ENCODE measurements at places on chromosomes 11 and 22.
A peak's percentile ranks its signal among the peaks of the same experiment; 100 is the strongest.

- DNase-seq = peak; percentile 84
These were observed 27.6 kb downstream of the CD5 start for GRCh38 chr11:61129639-61130523.

GRCh38 chr22:41499624-41500280 is 30.8 kb downstream of the ACO2 start:
- no peak for DNase-seq

GRCh38 chr11:69593851-69594250 is 47.1 kb upstream of the CCND1 start:
- no peak for DNase-seq

- no peak for DNase-seq
These were observed 5.8 kb downstream of the A4GALT start for GRCh38 chr22:42714768-42715390.

DNA sequence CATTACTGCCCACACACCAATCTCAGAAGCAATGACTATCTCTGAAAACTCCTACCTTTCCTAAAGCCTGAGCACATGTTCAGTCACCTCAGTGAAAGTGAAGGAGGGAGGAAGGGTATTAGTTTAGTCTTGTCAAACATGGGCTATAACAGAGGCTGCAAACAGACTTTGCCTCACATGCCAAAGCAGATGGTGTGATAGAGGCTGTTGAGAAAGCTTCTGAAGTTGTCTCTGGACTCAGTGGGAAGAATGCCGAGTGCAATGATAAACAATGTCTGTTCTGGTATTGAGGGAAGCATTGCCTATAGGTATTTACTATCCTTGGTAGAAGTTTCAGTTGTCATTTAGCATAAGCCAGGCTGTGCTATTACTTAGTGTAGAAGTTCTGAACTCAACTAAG is 314.5 kb upstream of the CCDC90B start:
- DNase-seq = no peak

GRCh38 chr11:353179-353873 is 16.0 kb upstream of the B4GALNT4 start:
- DNase-seq = no peak

- no peak for DNase-seq
These were observed 15.2 kb upstream of the TCF20 start for GRCh38 chr22:42285604-42286003.

GRCh38 chr22:30326255-30326705 is 461 bp downstream of the TBC1D10A start:
- no peak for DNase-seq

GRCh38 chr22:27648074-27648473 is 153.5 kb downstream of the MN1 start:
- no peak for DNase-seq

GRCh38 chr22:32801537-32802236 is at the start of gene TIMP3:
TSS of gene TIMP3 (plus strand) at chr22:32801705. CDS start at chr22:32802002, 297 bp downstream.
- DNase-seq = no peak

DNA sequence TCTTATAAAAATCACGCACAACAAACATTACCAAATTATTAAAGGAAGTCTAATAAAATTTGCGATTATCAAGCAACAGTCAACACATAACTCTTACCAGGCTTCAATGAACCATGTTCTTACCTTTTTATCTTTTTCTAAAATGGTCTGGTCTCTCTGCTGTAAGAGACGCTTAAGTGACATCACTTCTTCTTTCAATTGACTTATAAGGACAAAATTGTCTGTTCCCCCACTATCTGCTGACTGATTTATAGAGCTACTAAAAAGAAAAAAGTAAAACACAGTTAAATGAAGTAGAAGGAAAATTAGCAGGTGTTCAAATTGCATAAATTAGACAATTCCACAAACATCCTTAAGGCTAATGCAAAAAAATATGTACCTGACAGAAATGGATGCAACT is 10.9 kb downstream of the FAM76B start:
- DNase-seq = no peak

GRCh38 chr11:29328961-29329441 is 687.8 kb downstream of the KCNA4 start:
- no peak for DNase-seq

- DNase-seq = no peak
These were observed 1620.9 kb downstream of the FAM181B start for GRCh38 chr11:81112718-81113117.

DNA sequence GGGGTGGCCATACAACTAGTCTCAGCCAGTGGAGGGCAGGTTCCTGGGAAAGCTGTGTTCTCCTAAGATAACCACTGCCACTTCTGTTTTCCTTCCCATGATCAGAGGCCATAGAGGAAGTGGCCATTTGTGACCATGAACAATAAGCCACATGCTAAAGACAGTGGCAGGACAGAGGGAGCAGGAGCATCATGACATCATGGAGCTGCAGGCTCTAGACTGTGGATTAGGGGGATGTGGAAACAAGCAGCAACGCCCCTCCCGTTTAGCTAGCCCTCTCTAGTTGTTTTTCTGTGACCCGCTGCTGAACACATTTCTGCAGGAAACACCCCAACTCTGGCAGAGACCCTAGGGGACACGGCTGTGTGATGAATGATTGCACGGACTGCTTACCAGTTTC is 195.0 kb upstream of the NECTIN1 start:
- no peak for DNase-seq

- DNase-seq = no peak
These were observed 49.1 kb upstream of the MUC15 start for GRCh38 chr11:26621132-26621531.

GRCh38 chr22:30272781-30273601 is 6.3 kb upstream of the OSM start:
- DNase-seq = no peak

- no peak for DNase-seq
These were observed 64.0 kb downstream of the MN1 start for GRCh38 chr22:27737521-27737920.

- no peak for DNase-seq
These were observed 3.6 kb upstream of the MB start for GRCh38 chr22:35620624-35621251.

DNA sequence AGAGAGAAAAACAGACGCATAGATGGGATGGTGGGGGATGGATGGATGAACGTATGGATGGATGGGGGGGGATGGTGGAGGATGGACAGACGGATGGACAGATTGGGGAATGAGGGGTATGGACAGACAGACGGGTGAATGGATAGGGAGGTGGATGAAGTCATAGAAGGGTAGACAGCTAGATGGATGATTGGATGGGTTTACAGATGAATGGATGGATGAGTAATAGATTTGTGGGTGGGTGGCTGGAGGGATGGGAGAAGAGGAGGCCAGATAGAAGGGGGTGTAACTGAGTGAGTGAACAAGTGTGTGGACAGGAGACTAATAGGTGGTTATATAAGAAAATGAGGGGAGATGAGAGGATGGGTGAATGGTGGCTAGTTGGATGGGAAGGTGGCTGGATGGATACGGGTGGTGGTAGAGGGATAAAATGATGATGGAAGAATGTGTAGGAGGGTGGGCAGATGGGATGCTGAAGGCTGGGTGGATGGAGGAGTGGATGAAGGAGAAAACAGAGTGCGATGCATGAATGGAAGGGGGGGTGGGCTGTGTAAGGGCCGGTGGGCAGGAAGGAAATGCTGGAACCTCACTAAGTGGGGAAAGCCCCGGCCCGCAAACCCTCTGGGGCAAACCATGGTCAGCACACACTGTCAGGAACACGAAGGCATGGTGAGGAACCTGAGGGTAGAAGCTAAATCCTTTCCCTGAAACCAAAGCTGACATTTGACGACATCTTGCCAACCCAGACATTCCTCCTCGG is 21.6 kb downstream of the ARVCF start:
- DNase-seq = no peak

GRCh38 chr11:67113231-67113721 is 5.8 kb upstream of the KDM2A start:
- peak; percentile 41 for DNase-seq

GRCh38 chr11:130814440-130815096 is 101.7 kb downstream of the SNX19 start:
- DNase-seq = no peak

GRCh38 chr22:44584256-44584902 is 86.3 kb upstream of the RTL6 start:
- DNase-seq = no peak

- DNase-seq = no peak
These were observed 281.7 kb upstream of the MTNR1B start for GRCh38 chr11:92687724-92688123.

GRCh38 chr11:26841818-26842473 is 120.1 kb upstream of the SLC5A12 start:
- no peak for DNase-seq

DNA sequence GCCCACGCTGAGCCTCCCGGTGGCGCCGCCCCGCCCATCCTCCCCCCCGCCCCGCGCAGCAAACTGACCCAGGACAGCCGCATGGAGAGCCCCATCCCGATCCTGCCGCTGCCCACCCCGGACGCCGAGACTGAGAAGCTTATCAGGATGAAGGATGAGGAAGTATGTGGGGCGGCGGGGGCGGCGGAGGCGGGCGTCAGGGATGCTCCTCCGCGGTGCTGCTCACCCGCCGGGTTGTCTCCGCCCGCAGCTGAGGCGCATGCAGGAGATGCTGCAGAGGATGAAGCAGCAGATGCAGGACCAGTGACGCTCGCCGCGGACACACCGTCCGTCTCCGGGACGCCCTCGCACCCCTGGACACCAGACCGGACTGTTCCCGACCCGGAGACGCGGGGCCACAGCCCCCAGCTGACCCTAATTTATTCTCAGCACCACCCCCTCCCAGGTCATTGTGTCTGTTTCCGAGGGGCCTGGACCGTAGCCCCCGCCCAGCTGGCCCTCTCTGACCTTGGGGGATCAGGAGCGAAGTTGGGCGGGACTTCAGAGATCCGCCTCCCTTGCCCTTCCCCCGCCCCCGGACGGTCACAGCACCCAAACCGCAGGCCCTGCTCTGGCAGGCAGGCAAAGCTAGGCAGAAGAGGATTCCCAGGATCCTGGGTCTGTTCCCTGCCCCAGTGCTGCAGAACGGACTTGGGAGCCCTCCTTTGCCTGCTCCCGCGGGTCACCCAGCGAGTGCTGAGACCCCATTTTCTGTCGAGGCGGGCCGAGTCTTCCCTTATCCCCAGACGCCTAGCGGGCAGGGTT is 959 bp upstream of the GP1BB start:
- DNase-seq = no peak

GRCh38 chr11:77468527-77468926 is 5.4 kb downstream of the PAK1 start:
- no peak for DNase-seq

GRCh38 chr22:19524170-19525115 is at the start of gene CLDN5:
TSS of gene CLDN5 (minus strand) at chr22:19524410. CDS start at chr22:19524255, 155 bp downstream.
- no peak for DNase-seq

DNA sequence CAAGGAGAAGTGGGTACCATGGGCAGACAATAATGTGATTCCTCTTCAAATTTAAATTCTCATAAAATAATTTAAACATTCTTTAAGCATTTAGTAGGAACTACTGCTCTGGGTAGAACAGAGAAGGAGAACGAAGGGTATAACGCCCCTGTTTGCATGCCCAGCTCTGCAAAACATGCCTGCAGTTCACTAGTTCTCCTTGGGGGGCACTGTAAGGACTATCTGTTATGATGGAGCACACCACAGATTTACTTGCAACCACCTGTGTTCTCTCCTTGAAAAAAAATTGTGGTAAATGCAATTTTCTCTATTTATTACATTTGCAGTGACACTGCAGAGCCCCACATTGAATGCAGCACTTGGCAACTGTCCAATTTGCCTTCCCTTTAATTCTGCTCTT is 100.3 kb downstream of the GUCY1A2 start:
- DNase-seq = no peak

DNA sequence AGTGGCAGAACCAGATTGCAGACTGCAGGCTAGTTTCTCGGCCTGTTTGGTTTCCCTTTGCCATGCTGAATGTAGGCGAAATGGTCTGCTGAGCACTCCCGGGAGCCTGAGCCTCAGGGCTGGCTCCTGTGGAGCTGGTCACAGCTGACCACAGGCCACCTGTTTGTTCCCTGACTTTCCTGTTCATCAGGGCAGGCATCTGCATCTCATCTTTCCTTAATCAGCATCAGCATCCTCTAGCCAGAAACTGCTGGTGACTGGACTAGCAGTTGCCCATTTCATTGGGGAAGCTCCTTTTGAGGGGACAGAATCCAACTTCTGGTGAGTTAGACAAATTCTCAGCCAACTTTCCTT is 20.2 kb upstream of the C11orf96 start:
- no peak for DNase-seq

DNA sequence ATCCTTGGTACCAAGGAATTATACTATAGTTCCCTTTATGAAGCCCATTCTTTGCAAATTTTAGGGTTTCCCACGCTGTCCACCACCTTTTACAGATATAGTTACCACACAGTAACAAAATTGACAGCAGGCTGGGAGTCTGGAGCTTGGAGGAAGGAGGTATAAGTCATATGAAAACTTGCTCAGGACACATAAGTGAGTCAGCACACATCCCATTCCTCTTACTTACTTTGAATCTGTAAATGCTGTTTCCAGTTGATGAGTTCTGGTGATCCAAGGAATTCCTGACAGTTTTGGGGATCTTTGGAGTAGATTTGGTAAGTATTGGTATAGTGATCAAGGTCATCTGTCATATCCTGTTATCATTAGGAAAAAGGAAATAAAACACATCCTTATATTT is 19.2 kb downstream of the GLYAT start:
- DNase-seq = no peak

DNA sequence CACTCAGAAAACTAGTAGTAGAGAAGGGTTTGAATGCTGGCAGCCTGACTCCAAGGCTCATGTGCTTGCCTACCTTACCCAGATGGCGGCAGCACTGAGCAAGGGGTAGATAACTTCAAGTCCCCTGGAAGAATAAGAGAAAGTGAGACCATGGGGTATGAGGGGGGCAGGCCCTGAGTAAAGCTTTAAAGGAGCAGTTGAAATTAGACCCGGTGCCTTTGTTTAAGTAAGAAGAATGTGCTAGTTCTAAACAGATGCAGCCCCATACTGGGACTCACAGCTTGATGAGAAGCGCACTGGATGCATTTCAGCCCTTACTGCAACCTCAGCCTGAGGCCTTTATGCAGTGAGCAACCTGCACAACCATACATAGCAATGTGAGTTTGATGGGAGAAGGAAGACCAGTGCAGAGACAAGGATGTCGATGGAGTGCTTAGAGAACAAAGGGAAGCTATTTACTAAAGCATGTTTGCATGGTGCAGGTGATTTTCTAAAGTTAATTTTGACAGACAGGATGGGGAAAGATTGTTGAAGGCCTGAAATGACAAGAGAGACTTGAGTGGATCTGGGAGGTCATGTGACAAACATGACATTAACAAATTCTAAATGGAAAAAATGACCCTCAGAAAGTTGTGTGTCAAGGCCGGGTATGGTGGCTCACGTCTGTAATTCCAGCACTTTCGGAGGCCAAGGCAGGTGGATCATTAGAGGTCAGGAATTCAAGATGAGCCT is 27.1 kb upstream of the TMA7B start:
- DNase-seq = no peak

DNA sequence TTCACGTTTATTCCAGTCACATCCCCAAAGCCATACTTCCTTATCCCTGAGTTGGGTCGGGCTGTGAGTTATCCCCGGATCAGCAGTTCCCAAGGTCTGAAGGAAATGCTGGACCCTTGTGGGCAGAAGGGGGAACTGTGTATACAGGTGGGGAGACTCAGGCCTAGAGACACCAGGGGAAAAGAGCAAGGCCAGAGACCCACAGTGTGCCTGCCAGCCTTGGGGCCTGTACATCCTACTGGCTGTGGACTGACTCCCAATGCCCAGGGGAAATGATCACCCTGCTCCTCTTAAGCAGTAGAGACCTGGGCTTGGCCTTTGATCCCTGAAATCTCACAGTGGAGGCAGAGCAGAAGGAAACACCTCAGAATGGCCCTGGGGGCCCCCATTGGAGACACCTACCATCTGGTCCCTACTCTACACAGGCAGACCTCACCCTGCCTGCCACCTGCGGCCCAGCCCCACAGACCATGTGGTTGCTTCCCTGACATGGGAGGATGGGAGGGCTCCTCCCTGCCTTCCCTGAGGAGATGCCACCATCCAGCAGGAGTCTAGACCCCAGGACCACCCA is 1.3 kb downstream of the SELENOM start:
- DNase-seq = no peak

Measured in central memory CD8-positive, alpha-beta T cell (primary cell).